ENCODE measurements at places on chromosomes 2 and 18.
A peak's percentile ranks its signal among the peaks of the same experiment; 100 is the strongest.

- DNase-seq: no peak
These were observed 23.7 kb downstream of the TMEM127 start for GRCh38 chr2:96241900-96242611.

DNA sequence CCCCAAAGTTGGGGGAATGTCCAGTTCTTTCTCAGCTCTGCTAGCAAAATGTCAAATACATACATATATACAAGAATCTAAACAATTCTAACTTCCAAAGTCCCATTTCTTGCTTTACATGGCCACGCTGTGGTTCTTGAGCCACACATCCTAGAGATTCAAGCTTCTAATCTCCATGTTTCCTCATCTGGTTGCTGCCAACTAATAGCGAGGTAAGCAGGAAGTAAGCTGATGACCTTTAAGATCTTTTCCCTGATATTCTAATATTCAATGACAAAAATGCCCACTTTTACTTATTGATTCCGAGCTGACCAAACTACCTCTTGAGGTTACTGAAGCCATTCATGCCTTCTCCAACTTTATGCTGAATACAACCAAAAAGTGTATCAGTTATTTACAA is 3.3 kb downstream of the VPS54 start:
- no peak for DNase-seq

DNA sequence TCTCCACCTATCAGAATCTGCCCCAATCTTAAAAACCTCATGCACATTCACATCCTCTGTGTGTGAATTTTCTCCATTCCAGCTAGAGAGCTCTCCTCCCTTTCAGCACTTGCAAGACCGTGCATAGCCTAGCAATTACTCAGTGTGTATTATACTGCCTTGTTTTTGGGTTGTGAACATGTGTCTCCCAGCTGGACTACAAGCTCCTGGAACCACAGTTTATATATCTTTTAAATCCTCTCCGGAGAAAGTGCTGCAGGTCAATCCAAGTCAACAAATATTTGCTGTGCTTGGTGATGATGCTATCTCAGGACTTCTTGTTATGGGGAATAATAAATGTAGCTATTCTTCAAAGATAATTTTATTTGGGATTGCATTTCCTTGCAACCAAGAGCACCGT is 58.2 kb upstream of the MEX3C start:
- DNase-seq: no peak

- DNase-seq: no peak
These were observed 79.1 kb downstream of the FIGN start for GRCh38 chr2:163656622-163657280.

- DNase-seq: peak; percentile 46
These were observed 47.8 kb upstream of the CAVIN2 start for GRCh38 chr2:191894681-191895147.

- peak; percentile 75 for DNase-seq
These were observed 40.6 kb downstream of the TAF1B start for GRCh38 chr2:9883897-9884296.

DNA sequence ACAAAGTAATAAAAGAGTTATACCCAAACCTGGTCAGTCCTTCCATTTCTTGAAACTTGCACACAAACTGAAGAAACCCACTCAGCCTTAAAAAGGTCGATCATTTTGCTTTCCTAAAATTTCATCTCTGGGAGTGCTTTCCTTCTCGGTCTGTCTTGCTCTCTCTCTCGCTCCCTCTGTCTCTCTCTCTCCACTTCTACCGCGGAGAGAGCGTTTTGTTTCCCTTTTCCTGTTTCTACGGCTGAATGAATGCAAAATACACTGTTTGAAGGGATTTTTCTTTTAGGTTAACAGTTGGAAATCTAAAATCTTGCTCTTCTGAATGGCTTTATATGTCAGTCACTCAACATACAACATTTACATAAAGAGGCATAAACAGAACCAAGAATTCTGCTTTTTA is 424.2 kb downstream of the TGIF1 start:
- DNase-seq: no peak

GRCh38 chr2:118832071-118832790 is 15.2 kb downstream of the EN1 start:
- DNase-seq: no peak

DNA sequence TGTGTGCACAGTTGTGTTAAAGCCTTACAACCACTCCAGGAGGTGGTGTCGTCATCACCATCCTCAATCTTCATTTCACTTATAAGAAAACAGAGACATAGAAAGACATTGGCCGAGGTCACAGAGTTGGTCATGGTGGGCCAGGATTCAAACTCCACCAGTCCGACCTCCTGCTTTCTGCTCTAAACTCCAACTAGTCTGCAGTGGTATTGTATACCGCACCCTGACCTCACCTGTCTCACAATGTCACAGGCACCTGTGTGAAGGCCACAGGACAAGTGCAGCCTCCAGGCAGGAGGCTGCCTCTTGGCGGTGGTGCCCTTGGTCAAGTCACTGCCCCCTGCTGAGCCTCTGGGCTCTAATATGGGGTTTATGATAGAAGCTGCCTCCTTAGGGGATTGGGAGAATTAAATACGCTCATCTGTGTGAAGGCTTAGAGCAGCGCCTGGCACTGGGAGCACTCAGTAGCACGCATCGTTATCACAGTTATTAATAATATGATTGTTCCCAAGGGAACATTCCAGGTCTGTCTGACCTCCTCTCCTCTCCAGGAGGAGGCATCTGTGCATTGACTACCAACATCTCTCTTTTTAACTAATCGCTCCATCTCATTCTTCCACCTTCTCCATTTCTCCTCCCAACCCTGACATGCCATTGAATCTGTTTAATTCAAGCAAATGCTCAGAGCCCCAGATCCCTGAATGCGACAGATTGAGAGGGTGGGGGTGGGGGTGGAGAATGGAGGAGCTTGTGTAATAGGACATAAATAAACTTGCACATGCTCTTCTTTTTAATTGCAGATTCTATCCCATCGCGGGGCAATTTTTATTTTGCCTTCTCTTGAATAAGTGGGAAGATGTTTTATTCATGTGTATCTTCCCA is 112.7 kb downstream of the MCFD2 start:
- no peak for DNase-seq

DNA sequence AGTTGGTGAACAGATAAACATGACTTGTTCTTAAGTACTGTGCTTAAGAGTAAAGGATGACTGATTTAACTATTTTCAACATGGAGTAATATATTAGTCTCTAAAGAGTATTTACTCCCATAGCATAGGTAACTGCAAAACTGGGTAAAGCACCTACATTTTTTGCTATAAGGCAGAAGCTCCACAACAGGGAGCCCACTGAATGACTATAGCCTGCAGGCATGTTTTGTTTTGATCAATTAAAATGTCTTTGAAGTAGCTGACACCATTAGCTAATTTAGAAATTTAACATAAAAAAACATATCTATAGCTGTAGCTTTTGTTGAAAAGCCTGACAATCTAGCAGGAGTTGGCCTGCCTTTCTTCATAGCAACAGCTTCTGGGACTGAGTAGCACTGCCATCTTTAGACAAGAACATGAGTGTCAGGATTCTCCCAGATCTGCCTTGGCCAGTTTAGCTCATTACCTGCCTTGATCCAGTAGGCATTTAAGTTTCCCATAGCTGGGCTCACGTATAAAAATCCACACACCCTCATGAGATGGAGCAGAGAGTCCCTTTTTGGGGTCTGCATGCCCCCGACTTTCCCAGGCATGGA is 1935.1 kb upstream of the PIK3C3 start:
- DNase-seq: no peak

GRCh38 chr2:119435081-119435952 is 3.7 kb downstream of the TMEM37 start:
- DNase-seq: no peak

GRCh38 chr2:39059366-39059952 is 61.4 kb downstream of the SOS1 start:
- DNase-seq: peak; percentile 29

DNA sequence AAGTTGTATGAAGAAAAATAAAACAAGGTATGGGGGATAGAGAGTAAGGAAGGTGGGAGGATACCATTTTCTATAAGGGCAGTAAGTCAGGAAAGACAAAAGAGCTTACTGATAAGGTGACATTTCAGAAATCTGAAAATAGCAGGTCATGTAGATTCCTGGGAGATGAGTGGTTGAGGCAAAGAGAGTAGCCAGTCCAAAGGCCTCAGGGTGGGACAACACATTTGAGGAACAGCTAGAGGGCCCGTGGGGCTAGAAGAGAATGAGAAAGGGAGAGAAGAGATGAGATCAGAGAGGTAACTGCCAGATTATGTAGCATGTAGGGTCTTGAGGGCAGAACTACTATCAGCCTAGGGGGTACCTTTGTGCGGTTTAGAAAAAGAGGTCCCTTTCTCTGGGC is 2.9 kb downstream of the CLHC1 start:
- no peak for DNase-seq

GRCh38 chr18:12281861-12282260 is 26.2 kb upstream of the TUBB6 start:
- no peak for DNase-seq

DNA sequence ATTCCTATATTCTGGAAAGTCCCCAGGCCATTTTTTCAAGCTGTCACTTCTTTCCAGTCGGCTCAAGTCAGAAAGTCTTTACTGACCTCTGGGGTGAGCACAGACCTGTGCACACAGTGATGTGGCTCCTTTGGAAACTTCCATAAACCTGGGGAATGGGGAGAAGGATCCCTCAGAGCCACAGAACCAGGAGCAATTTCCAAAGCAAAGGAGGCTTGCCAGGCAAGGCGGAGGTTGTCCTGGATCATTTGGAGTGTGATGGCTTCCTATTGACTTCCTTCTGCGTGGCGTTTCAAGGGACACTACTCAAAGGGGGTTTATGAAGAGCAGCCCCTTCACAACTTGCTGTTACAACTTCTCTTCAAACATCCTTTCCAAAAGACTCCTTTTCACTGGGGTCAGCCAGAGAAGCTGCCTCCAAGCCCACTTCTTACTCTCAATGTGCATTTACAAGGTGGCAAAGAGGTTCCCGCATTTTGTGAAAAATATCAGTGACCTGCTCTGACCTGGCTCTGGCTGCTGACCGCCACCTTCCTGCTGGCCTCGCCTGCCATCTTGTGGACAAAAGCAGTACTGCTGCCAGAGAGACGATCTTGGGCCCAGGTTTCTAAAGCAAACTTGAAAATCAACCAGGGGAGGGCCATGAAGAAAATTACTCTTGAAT is 18.2 kb upstream of the TMEM247 start:
- no peak for DNase-seq

DNA sequence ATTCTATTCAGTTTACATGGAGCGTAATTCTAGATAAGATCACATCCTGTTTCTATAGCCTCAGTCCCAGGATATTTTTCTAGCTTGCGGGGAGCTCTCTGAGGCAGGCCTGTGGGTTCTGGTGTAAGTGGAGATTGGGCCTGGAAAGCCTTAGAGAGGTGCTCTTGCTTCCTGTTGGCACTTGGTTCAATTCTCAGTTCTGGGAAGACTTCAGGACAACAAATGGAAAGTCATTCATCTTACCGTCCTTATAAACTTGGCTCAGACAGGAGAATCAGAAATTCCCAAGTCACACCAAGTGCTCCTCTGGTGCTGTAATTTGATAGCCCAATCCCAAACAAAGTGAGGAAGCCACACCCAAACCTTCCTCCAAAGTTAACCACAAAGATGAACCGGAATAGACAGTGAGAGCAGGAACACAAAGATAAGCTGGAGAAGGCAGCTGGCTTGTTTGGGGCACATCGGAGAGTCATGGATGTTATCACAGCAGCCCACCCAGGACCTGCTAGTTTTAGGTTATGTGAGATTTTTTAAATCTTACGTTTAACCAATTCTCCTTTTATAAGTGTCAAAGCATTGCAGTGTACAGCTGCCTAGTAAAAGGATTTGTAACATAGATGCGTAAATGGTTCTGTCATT is 144.3 kb upstream of the MAP3K20 start:
- peak; percentile 12 for DNase-seq

GRCh38 chr2:208142240-208142924 is 3.6 kb downstream of the CRYGB start:
- peak; percentile 5 for DNase-seq

- no peak for DNase-seq
These were observed 356.8 kb upstream of the ST6GAL2 start for GRCh38 chr2:107242811-107243210.

DNA sequence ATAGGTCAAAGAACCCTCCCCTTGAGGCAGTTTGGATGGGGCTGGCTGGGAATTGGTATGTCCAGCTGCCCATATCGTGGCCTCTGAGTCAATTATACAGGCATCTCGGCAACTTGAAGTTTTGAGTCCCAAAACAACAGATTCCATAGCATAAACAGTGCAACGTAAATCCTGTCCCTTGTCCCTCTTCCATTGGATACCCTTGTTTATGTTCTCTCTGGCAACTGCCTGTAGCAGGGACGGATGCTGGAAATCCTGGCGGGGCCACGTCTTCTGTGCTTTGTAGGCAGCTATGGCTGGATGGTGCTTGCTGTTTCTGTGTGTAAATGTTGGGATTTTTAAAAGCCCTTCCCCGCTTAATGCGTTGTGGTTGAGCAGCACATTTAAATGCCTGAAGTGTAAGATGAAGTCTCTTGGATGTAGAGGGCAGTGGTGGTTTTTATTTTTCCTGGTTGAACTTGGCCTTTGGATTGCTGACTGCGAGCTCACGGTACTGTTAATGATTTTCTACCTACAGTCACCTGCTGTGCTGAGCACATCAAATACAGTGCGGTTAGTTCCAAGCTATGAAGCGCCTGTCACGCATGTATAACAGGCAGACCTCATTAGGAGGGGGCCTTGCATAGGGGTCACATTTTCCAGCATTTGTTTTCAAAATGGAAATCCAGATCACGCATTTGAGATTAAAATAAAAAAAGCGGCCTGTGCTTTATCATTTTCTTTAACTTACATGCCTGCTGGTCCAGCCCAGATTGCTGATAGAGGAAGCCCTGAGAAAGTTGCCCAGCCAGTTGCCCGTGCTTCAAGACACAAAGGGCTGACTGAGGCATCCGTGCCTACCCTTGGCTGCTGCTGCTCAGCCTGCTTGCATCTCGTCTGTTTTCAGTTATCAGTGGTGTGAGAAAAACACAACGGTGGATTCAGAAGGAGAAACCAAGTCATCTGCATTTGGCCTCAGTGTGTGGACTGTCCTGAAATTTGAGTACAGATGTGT is 84.7 kb downstream of the NEDD4L start:
- no peak for DNase-seq

Measured in NCI-H446 treated with DMSO at 0.1 percent for 48 hours (cell line).